ENCODE measurements at places on chromosomes 16 and 17. TPM values are rescaled to one million over a fixed set of nuclear protein-coding genes. Genes with fewer than 3 reads are reported as not detected.
A peak's percentile ranks its signal among the peaks of the same experiment; 100 is the strongest.

DNA sequence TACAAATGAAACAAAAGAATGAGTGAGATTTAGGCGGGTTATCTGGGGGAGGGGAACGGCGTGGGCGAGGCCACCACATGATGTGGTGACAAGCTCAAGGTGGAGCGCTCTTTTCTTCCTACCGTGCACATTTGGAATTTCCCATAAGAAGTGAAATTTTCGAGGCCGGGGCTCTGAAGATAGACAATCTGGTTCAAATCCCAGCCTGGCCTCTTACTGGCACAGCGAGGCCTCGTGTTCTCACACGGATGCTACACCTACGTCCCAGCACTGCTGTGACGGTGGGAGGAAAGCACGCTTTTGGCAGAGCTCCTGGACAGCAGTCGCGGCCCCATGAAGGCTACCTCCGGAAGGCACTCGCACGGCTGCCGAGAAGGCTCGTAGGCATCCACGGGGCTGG is 25.2 kb downstream of the ZDHHC7 start:
- H3K4me3 ChIP-seq, result no peak overlapping the region
- DNase-seq, result no peak
- H3K36me3 ChIP-seq, result peaks cover 71% of the 10 kb centered on the region
- peaks cover 48% of the 10 kb centered on the region for H3K4me1 ChIP-seq

- peak; percentile 32 for DNase-seq
- no peaks in the 10 kb centered on the region for H3K27me3 ChIP-seq
- no peak overlapping the region for H3K27ac ChIP-seq
- H3K4me1 ChIP-seq, result no peaks in the 10 kb centered on the region
- H3K4me3 ChIP-seq, result no peak overlapping the region
These were observed 28.7 kb upstream of the MILR1 start for GRCh38 chr17:64420143-64420670.

Gene OTOA
- total RNA-seq, result not detected

Gene CCL4
- total RNA-seq, result 2.4 TPM

DNA sequence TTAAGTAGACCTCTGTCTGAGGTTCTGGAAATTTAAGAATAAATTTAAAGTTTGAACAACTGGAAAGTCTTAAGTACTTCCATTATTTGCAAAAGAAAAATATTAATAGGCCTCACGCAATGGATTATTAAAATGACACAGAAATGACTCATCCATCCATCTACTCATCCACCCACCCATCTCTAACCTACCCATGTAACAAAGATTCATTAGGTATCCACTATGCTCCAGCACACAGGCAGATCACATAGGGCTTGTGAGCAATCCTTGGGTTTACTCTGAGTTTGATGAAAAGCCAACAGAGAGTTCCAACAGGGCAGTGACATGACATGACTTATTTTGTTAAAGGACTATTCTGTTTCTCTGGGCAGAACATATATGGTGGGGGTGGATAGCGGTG is 93.3 kb downstream of the HELZ start:
- no peak overlapping the region for H3K27ac ChIP-seq
- no peak overlapping the region for H3K4me3 ChIP-seq
- no peak for DNase-seq
- no peaks in the 10 kb centered on the region for H3K4me1 ChIP-seq
- no peaks in the 10 kb centered on the region for H3K36me3 ChIP-seq

- H3K4me3 ChIP-seq, result no peak overlapping the region
- no peak for DNase-seq
- H3K27me3 ChIP-seq, result no peaks in the 10 kb centered on the region
- H3K27ac ChIP-seq, result no peak overlapping the region
- peaks cover 13% of the 10 kb centered on the region for H3K4me1 ChIP-seq
These were observed 379.2 kb downstream of the CDH11 start for GRCh38 chr16:64742455-64743223.

- H3K36me3 ChIP-seq, result peaks cover 65% of the 10 kb centered on the region
- H3K4me1 ChIP-seq, result no peaks in the 10 kb centered on the region
- H3K27ac ChIP-seq, result no peak overlapping the region
- no peak for DNase-seq
These were observed 12.9 kb downstream of the TTYH2 start for GRCh38 chr17:74226252-74226651.

GRCh38 chr16:86510465-86511261 is at the start of gene FOXF1:
Gene FOXF1, plus strand, starts transcription at chr16:86510527. Its CDS starts 43 bp downstream, at chr16:86510570.
- peaks cover 32% of the 10 kb centered on the region for H3K4me1 ChIP-seq
- H3K27ac ChIP-seq, result no peak within 1 kb of the TSS

- no peak overlapping the region for H3K4me3 ChIP-seq
- H3K36me3 ChIP-seq, result no peaks in the 10 kb centered on the region
- H3K27me3 ChIP-seq, result peaks cover 37% of the 10 kb centered on the region
- no peaks in the 10 kb centered on the region for H3K4me1 ChIP-seq
These were observed 1.3 kb upstream of the NOL3 start for GRCh38 chr16:67169011-67169451.

GRCh38 chr16:46961373-46962353 is 11.8 kb downstream of the DNAJA2 start:
- no peaks in the 10 kb centered on the region for H3K4me1 ChIP-seq
- H3K4me3 ChIP-seq, result no peak overlapping the region

DNA sequence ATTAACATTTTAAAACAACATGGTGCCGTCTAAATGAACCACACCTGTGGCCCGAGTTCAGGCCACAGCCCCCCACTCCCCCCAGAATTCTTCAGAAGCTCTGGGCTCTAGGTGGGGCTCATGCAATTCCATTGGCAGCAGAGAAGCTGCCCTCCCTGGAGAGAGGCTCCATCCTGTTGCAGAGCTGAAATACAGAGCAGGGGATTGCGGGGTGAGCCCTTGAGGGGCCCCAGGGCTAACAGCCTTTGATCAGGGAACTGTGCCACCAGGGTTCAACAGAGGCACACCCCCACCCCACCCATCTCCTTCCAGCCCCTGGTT is 69.3 kb downstream of the ABR start:
- DNase-seq, result no peak
- H3K4me1 ChIP-seq, result peaks cover 46% of the 10 kb centered on the region
- H3K27me3 ChIP-seq, result no peaks in the 10 kb centered on the region
- H3K36me3 ChIP-seq, result no peaks in the 10 kb centered on the region
- no peak overlapping the region for H3K4me3 ChIP-seq
- peak overlapping the region; percentile 5 for H3K27ac ChIP-seq

Gene CDR2L
- total RNA-seq, result 14.0 TPM

- H3K27ac ChIP-seq, result peak overlapping the region; percentile 69
- no peaks in the 10 kb centered on the region for H3K36me3 ChIP-seq
- H3K4me1 ChIP-seq, result peaks cover 23% of the 10 kb centered on the region
- peak overlapping the region; percentile 96 for H3K4me3 ChIP-seq
- H3K27me3 ChIP-seq, result no peaks in the 10 kb centered on the region
These were observed 1.3 kb downstream of the AKAP1 start for GRCh38 chr17:57086069-57086930.

DNA sequence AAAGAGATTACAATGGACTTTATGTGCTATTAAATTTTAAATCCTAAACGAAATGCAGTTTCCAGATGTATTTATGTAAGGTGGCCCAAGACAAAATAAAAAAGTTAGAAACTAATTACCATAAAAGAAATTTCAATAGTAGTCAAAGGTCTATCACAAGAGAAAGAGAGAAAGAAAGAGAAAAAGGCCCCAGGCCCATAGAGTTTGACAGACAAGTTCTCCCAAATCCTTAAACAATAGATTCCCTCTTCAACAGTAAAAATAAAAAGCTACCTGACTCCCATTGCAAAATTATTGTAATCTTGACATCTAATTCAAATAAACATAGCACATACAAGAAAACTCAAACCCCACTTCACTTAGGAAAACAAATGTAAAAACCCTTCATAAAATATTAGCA is 8.6 kb upstream of the ERCC4 start:
- H3K4me1 ChIP-seq, result no peaks in the 10 kb centered on the region
- no peaks in the 10 kb centered on the region for H3K36me3 ChIP-seq
- no peak overlapping the region for H3K4me3 ChIP-seq

DNA sequence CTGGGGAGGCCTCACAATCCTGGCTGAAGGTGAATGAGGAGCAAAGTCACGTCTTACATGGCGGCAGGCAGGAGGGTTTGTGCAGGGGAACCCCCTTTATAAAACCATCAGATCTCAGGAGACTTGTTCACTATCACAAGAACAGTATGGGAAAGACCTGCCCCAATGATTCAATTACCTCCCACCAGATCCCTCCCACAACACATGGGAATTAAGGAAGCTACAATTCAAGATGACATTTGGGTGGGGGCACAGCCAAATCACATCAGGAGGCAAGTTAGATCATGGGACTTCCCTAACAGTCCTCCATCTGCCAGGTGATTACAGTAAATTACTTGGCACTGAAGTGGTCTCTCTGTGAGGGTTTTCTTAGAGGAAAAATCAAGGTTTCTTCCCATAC is 5.3 kb downstream of the TMEM114 start:
- no peaks in the 10 kb centered on the region for H3K36me3 ChIP-seq
- H3K27ac ChIP-seq, result no peak overlapping the region
- H3K27me3 ChIP-seq, result no peaks in the 10 kb centered on the region
- no peak for DNase-seq

GRCh38 chr17:37741341-37742115 is 3.3 kb downstream of the HNF1B start:
- no peaks in the 10 kb centered on the region for H3K36me3 ChIP-seq
- H3K27ac ChIP-seq, result peak overlapping the region; percentile 13
- no peak for DNase-seq

GRCh38 chr17:8916466-8916865 is 49.0 kb upstream of the PIK3R6 start:
- DNase-seq, result no peak
- no peak overlapping the region for H3K4me3 ChIP-seq
- H3K4me1 ChIP-seq, result no peaks in the 10 kb centered on the region
- no peaks in the 10 kb centered on the region for H3K27me3 ChIP-seq
- H3K27ac ChIP-seq, result peak overlapping the region; percentile 70

DNA sequence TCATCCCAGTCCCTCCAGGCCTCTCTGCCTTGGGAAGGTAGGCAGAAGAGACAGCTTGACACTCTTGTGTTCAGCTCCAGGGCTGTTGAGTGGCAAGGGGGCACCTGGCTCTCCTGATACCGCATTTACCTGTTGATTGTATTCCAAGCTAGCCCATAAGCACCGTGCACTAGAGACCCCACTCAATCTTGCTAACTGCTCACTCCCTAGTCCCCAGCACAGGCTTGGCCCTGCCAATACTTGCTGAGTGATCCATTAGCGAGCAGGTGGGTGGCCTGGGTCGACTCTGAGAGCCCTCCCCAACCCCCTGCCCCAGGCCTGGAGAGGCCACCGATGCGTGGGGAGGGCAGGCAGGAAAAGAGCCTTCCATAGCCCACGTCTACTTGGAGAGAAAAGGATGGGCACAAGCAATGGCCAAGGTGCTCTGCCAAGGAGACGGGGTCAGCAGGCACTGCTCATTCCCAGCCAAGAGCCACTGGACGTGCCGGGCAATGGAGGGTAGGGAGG is 29.5 kb downstream of the FA2H start:
- H3K4me1 ChIP-seq, result no peaks in the 10 kb centered on the region
- H3K27ac ChIP-seq, result no peak overlapping the region
- H3K27me3 ChIP-seq, result no peaks in the 10 kb centered on the region
- H3K4me3 ChIP-seq, result no peak overlapping the region
- no peaks in the 10 kb centered on the region for H3K36me3 ChIP-seq

DNA sequence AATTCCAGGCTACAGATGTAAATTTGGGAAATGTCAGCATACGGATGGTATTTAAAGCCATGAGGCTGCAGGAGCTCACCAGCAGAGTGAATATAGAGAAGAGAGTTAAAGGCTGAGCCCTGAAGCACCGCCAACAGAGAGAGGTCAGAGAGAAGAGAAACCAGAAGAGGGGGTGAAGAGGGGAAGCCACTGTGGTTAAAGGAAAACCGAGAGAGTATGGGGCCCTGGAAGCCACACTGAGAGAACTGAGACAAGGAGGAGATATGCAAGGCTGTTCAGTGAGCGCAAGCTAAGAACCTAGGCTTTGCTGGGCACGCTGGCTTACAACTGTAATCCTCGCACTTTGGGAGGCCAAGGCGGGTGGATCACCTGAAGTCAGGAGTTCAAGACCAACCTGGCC is 24.6 kb downstream of the COPRS start:
- no peaks in the 10 kb centered on the region for H3K36me3 ChIP-seq
- no peaks in the 10 kb centered on the region for H3K27me3 ChIP-seq
- DNase-seq, result no peak
- H3K27ac ChIP-seq, result no peak overlapping the region

- no peak overlapping the region for H3K4me3 ChIP-seq
- no peak for DNase-seq
- H3K4me1 ChIP-seq, result peaks cover 14% of the 10 kb centered on the region
- no peak overlapping the region for H3K27ac ChIP-seq
These were observed 79.8 kb downstream of the CMIP start for GRCh38 chr16:81524382-81524781.

DNA sequence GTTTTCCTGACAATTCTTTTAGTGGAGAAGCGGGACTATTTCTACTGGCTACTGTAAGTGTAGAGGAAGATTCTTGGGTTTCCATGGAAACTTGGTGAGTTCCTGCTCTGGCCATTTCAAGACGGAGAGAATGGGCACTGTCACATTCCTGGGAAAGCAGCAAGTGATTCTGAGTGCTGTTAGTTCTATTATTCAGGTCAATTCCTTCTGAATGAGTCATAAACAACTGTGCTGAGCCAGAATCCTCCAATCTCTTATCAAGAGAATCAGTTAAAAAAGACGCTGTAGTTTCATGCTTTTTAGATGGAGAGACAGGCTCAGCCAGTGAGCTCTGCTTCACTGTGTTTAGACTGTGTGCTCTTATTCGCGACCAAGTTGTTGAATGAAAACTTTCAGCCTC is 19.6 kb downstream of the AKAP10 start:
- no peak overlapping the region for H3K4me3 ChIP-seq
- H3K4me1 ChIP-seq, result no peaks in the 10 kb centered on the region
- no peak for DNase-seq
- H3K27me3 ChIP-seq, result no peaks in the 10 kb centered on the region
- H3K27ac ChIP-seq, result no peak overlapping the region
- no peaks in the 10 kb centered on the region for H3K36me3 ChIP-seq

GRCh38 chr17:81339191-81339533 is 44.1 kb upstream of the SLC38A10 start:
- H3K4me3 ChIP-seq, result no peak overlapping the region
- no peak for DNase-seq
- H3K4me1 ChIP-seq, result no peaks in the 10 kb centered on the region
- no peaks in the 10 kb centered on the region for H3K27me3 ChIP-seq
- H3K36me3 ChIP-seq, result no peaks in the 10 kb centered on the region

GRCh38 chr17:32551186-32551955 is 64.6 kb downstream of the CDK5R1 start:
- no peaks in the 10 kb centered on the region for H3K27me3 ChIP-seq
- no peak overlapping the region for H3K4me3 ChIP-seq
- H3K4me1 ChIP-seq, result no peaks in the 10 kb centered on the region
- H3K36me3 ChIP-seq, result no peaks in the 10 kb centered on the region
- H3K27ac ChIP-seq, result no peak overlapping the region
- DNase-seq, result no peak

Gene CD300E
- total RNA-seq, result 0.44 TPM

Gene AGRP
- total RNA-seq, result not detected

Gene ENGASE
- total RNA-seq, result 62.4 TPM

Gene CIITA
- total RNA-seq, result 13.9 TPM

- H3K27ac ChIP-seq, result no peak overlapping the region
- no peak overlapping the region for H3K4me3 ChIP-seq
- no peak for DNase-seq
- H3K4me1 ChIP-seq, result no peaks in the 10 kb centered on the region
- peaks cover 8% of the 10 kb centered on the region for H3K36me3 ChIP-seq
These were observed 6.8 kb downstream of the LAT start for GRCh38 chr16:28991687-28992086.

Data from tibial nerve (tissue), 4 donors.